Activated gamma-delta T cell treated with anti-CD3 and anti-CD28 coated beads, Interleukin-2, amount 50 U/mL, for 16 hours (primary cell): ENCODE measurements at places on chromosomes 12 and 14.

DNA sequence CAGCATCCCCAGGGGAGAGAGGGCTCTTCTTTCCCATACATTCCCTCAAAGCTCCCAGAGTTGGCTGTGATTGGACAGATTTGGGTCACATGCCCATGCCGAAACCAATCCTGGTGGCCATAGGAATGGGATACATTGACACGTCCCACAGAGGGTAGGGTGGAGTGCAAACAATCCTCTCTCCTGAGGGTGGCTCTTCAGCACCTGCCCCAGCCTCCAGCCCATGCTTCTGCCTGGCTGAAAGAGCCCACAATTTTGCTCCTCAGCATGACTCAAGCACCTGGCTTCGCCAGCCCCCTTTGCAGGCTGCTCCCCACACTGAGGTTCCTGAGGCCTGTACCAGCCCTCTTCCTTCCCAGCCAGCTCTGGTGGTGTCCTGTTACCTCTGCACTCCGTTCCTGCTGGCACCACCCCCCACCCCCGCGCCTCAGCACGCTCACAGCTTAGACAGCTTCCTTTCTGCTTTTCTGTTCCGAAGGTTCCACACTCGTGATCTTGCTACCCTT lies 71.7 kb downstream of the CCDC92 start:
- DNase-seq: no peak

DNA sequence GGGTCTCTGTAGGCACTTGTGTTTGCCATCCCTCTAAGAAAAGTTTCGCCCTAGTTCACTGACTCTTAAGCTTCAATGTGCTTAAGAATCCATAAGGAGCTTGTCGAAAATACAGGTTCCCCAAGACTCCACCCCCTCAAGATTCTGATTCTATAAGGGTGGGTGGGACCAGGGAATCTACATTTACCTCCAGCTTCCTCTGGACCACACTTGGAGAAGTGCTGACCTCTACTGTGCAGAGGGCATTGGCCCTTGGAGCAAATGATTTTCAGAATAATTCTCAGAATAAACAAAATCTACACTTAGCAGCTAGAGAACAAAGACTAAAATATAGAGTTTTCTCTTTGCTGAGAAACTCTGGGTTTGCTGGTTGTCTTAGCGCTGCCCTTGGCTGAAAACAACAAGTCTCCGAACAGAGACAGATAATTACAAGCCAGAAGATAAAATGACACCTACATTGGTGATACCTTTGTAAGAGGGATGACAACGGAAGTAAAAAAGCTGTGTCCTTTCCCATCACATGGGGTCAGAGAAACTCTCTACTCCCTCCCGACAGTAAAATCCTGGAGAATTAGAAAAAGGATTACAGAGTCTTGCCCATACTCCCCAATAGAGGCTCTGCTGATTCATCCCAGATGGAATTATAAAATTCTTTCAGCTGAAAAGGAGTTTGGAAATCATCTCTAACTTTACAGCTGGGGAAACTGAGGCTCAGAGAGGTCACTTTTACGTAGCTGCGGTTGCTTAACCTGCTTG lies 4.8 kb downstream of the TGFB3 start:
- no peak for DNase-seq

- no peak for DNase-seq
Observed at GRCh38 chr12:109639151-109639872, 65.7 kb downstream of the MVK start.

GRCh38 chr14:63543826-63544406 lies 739 bp upstream of the PPP2R5E start:
- DNase-seq: no peak

DNA sequence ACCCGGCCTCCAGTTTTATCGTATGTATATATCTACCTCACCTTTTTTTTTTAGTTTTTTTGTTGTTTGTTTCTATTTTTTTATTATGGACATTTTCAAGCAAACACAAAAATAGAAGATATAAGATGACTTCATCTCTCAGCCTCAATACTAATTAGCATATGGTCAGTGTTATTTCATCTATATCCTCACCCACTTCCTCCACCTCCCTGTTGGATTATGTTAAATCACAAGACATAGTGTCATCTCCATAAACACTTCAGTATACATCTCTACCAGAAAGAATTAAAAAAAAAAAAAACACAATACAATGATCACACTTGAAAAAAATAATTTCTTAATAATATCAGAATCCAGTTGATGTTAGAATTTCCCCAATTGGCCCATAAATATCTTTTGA lies 34.9 kb downstream of the RAB35 start:
- DNase-seq: no peak
